ENCODE measurements at places on chromosomes 1 and 21.

- DNase-seq, result peak; percentile 66
Observed at GRCh38 chr1:108125312-108126138, 74.6 kb downstream of the SLC25A24 start.

DNA sequence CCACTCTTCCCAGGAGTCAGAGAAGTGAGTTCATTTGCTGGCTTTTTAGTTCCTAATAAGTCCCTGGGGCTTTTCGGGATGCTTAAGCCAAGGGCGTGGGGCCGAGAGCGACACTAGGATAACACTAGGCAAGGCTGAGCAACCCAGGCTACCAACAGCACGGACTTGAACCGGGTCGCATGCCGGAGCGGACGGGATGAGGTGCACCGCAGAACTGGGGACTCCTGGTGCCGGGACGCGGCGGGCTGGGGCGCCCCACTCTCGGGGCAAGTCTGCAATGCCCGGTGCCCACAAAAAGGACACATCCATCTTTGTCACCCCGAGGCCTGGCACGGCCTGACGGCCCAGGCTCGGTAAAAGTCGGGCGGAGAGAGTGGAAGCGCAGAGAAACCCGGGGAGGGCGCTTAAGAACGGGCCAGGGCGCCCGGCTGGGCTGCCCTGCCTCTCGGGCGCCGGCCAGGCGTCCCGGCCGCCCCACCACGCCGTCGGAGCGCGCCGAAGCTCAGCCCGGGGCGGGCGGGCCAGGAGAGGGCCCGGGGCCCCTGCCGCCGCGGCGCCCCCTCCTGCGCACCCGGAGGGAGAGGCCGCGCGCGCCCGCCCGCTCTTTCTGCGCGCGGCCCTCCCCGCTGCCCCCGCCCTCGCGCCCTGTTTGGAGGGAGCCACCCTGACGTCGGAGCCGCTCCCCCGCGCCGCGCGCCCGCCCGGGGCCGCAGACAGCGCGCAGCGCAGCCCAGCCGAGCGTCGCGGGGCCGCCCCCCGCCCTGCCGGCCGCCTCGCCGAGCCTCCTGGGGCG is at the start of gene NBL1:
TSS of gene NBL1 (plus strand) at position 710 of the 793 bp plus-strand sequence. CDS start 10,720 bp downstream, outside the sequence.
- peak; percentile 64 for DNase-seq

- DNase-seq, result no peak
Observed at GRCh38 chr1:226123212-226123560, 60.7 kb downstream of the H3-3A start.

GRCh38 chr1:108862698-108863477 is 6.0 kb upstream of the AKNAD1 start:
- no peak for DNase-seq

GRCh38 chr1:210467440-210468043 is 138.8 kb downstream of the HHAT start:
- DNase-seq, result no peak

DNA sequence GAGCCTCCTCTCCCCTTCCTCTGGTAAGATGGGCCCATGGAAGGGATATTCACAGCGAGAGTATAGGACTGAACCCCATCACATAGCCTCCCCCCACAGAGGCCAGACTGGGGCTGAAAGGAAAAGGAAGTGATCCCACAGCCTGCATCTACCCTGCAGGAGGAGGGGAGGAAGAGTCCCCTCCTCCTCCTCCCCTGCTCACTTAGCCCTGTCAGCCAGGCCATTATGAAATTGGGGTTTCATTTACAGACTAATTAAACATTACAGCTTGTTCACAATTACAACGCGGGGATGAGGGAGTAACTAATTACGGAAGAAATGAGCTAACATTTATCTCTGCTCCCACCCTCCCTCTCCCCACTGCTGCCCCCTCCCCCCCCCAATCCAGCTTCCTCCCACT is 25.4 kb downstream of the DMAP1 start:
- no peak for DNase-seq

- DNase-seq, result no peak
Observed at GRCh38 chr1:76336931-76337371, 262.4 kb downstream of the ST6GALNAC3 start.

GRCh38 chr1:35451125-35451528 is 106.1 kb downstream of the KIAA0319L start:
- DNase-seq, result peak; percentile 78

- DNase-seq, result no peak
Observed at GRCh38 chr1:165828669-165829329, 1.4 kb downstream of the UCK2 start.

DNA sequence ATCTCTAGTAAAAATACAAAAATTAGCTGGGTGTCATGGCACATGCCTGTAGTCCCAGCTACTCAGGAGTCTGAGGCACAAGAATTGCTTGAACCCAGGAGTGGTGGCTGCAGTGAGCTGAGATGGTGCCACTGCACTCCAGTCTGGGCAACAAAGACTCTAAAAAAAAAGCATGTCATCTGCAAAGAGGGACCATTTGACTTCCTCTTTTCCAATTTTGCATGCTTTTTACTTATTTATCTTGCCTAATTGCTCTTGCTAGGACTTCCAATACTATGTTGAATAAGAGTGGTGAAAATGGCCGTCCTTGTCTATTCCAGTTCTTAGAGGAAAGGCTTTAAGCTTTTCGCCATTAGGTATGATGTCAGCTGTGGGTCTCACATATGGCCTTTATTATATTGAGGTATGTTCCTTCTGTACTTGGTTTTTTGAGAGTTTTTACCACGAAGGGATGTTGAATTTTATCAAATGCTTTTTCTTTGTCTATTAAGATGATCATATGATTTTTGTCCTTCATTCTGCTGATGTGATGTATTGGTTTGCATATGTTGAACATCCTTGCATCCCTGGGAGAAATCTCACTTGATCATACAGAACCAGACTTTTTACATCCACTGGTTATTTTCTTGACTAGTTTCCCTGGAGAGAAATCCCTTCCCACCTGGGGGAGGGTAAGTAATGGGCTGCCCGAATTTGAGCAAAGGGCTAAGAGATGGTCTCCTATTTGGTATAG is 17.0 kb upstream of the RAP1GAP start:
- no peak for DNase-seq

DNA sequence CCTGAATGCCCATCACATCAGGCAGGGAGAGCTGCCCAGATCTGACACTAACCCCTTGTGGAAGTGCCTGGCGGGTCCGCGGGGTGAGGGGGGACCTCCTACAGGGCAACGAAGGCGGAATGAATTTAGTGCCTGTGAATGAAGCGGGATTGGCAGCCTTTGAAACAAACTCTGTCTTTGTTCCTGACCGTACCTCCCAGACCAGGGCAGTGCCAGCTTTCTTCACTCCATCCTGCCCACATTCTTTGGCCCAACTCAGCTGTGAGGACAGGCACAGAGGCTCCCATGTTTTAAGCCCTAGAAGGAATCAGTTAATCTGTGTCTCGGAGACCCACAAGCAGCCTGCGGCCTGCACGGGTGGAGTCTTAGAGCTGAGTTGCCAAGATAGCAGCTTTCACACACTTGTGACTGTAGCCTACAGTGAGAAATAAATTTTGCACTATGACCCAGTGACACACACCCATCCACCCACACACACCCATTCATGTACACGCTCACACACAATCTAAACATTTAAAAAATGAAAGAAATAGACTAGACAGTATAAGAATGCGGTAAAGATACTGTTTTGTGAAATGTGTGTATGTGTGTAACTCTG is 60.1 kb upstream of the USP24 start:
- no peak for DNase-seq

GRCh38 chr1:115475252-115475651 is 137.2 kb upstream of the NGF start:
- DNase-seq, result no peak

GRCh38 chr1:183520379-183520778 is 48.1 kb downstream of the SMG7 start:
- no peak for DNase-seq

DNA sequence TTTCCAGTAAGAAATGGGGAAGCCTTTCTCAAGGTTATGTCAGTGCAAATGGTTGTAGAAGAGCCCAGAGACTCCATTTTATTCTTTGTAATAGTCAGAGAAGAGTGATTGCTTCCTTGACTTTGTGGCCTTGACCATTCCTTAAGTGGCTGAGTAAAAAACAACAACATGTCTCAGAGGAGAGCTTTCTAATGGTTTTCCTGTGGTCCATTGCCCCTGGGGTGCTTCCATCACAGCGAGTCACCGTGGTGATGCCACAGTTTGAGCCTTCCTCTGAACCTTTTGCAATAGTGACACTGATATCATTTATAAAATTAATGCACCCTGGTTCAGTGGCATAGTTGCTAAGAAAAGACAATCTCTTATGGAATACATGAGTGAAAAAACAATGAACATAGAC is 38.6 kb downstream of the PAPPA2 start:
- no peak for DNase-seq

DNA sequence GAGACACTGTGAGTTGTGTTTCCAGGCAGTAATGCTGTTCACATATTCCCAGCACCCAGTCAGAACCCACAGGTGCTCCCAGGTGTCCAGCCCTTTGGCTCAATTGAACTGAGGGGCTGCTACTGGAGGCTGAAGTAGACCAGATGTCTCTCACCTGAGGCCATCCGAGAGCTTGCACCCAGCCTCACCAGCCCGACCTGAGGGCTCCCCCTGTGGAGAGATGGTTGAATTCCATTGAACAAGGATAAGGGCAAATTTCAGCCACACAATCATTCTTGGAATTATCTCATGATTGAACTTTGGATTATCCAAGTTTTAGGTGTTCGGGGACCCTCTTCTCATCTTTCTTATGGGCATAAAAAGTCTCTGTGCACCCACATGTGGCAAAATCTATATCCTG is 52.1 kb downstream of the OBSCN start:
- DNase-seq, result no peak

- DNase-seq, result no peak
Observed at GRCh38 chr1:154351363-154352068, 26.2 kb downstream of the ATP8B2 start.

DNA sequence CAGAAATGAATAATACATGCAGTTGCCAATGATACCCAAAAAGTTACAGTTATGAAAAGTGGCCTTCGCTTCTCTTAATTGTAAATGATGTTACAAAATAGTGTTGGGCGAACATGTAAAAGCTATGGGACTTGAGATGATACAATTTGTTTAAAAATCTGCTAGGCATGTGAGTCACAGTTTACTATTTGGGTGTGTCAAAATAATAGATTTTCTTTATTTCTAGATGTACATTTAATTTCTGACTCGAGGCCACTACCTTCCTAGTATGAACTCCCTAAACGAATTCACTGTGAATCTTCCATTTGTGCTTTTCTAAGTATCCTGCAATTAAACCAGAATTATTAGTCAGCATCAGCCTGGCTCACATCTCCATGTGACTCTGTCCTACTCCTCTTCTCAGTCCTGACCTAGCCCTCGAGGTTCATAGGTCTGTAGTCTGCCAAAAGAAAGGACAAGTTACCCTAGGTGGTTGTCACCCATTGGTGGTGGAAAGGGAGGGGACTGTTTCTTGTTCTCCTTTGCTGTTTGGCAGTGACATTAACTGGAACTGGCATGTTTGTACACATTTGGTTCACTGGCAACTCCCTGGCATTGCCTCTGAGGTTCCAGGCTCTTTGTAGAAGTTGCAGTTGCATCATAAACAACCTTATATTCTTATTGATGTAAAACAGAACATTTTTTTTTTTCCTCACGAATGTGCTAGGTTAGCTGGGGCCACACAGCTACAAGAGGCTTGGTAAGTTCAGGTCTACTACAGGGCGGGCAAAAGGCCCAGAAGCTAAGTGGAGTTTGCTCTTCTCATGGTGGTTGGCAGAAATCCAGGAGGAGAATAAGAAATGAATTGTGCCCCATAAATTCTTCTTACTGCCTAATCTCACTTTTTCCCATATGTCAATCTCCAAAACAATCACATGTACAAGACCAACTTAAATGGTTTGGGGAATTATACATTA is 746.5 kb upstream of the ADAMTS5 start:
- no peak for DNase-seq

DNA sequence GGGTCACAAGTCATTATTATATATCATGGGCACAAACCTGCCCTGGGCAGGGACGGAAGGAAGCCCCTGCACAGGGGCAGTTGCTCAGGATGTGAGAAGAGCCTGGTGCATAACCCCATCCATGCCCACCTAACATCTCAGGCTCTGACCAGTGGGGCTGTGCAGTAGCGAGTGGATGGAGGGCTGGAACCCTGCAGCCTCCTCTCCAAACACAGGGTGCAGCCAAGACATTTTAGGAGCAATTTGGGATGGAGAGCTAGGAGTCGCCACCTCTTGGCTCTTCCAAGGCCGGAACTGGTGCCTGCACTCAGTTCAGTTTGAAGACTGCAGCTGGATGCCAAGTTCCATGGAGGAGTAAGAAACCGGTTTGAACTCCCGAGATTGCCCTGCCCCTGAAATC is 2.8 kb downstream of the MX1 start:
- no peak for DNase-seq

DNA sequence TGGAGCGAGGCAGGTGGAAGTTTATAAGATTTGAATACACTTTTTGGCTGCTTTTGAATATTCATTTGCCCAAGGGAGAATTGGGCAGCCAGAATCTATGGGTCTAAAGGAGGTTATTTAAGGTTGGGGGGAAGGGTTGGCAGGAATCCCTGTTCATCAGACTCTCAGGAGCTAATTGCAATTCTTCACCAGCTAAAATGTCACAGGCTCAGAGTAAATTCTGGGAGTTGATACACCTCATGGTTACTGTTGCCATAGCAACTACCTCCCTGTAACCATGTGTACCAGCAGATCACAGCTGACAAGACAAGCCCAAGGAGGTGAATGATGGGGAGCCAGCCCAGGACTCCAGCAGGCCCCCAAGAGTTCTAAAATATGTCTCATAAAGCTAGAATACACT is 75.5 kb downstream of the CAMK2N1 start:
- no peak for DNase-seq

DNA sequence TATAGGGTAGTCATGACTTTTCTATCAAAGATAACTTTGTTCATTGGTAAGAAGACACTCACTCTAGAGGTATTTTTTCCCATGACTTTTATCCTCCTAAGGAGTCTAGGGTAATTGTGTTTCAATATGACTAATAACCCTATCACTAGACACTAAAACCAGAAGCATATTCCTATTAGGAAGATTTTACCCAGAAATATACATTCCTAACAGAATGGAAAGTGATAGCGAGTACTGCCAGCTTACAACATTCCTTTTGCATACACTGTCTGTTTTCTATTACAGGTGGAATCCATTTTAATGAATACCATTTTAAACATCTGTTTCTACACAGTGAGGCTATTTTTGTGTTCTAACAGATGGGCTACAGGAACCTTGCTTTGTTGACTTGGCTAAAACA is 31.4 kb upstream of the C1orf185 start:
- no peak for DNase-seq

DNA sequence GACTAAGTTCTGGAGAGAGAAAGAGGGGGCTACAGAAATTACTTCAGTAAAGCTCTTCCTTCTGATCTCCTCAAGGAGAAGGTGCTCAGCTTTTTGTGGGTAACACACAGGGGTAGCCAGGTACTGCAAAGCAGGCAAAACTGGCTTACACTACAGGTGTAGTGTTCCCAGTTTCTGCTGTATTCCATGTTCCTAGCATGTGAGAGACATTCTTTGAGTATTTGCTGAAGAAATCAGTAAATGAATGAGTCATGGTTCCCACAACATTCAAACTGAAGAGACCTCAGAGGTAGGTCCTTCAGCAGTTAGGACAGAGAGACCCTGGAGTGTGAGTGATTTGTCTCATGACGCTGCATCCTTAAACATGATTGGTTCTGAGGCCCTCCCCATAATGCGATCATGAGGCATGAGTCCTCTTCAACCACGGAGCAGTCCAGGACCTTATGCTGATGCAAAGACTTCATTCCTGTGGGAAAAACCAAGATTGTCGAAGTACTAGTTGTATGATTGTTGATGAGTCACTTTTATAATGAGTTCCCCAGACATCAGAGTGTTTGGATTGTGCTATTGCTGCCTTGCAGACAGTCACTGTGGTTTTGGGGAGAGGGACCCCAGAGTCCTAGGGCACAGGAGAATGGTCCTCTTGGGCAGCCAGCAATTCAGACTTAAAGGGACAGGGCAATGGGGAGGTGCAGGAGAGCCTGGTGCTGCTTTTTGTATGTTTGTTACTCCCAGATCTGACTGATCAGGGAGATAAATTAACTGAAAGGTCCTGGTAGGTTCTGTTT is 2.7 kb upstream of the OR10J4 start:
- DNase-seq, result no peak
